ENCODE measurements at places on chromosomes 16 and 17.

- DNase-seq, result no peak
Measured at GRCh38 chr17:44191369-44191768, 4.6 kb downstream of the TMUB2 start.

DNA sequence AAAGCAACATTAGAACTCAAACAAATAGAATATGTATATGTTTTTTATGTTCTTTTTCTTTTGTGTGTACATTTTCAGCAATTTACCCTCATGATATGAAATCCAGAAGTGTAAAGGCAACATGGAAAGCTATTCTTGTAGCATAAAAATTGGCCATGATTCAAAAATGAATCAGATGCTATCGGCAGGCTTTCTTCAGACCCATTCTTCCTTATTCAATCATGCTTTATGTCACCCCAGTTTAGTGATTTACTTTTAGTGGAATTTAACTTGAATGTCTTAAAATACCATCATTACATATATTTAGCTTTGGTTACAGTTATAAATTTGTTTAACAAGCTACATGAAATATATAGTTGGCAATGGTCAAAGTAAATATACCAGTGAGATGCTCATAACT is 21.4 kb upstream of the SMIM36 start:
- no peak for DNase-seq

- no peak for DNase-seq
Measured at GRCh38 chr17:34750004-34750403, 170.6 kb downstream of the TMEM132E start.

DNA sequence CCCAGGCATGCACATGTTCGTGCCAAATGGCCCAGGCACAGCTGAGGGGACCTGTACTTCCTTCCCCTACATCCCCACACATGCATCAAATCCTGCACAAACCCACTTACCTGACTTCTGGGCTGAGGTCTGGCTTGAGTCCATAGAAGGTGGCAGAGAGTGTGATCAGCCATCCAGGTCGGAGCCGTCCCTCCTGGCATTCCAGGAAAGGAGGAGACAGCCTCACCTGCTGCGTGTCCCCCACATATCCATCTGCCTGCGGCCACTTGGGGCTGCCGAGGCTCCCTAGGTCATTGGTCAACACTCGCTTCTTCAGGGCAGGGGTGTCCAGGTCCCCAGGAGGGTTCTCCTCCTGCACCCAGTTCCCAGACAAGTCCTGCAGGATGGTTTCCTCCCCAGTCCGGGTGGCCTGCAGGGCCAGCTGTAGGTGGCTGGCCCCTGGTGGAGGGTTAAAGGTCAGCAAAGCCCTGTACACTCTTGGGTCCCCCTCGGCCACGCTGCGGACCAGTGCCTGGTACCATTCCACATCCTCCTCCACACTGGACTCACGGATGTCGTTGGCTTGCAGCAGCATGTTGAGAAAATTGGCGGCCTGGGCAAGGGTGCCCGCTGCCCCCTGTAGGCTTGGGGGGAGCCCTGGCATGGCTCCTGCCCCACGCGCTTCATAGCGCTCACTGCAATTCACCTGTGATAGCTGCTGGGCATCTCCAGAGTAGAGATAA is 709 bp downstream of the GPR179 start:
- DNase-seq, result no peak

- no peak for DNase-seq
Measured at GRCh38 chr17:82756166-82756565, 4.3 kb downstream of the TBCD start.

DNA sequence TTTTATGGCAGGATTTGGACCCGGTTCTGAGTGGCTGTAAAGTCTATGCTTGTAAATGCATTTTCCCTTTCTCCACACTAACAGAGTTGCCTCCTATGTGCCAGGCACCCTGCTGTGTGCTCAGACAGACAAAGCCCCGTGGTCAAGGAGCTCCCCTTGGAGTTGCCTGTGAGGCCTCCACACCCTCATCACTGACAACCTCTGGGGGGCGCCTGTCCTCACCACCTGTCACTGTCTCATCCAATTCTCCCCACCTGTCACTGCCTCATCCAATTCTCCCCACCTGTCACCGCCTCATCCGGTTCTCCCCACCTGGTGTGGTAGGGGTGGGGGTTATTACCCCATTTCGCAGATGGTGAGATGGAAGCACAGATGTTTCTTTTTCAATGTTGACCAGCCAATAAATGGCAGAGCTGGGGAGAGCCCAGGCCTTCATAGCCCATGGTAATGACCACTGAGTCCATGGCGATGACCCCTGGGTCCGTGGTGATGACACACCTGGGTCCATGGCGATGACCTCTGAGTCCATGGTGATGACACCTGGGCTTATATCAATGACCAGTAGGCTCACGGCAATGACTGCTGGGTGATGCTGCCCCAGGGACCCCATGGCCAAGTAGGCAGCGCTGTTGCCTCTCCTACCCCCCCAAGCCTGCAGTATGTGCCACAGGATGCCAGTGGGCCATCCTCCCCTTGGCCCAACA is 150.1 kb downstream of the IRF8 start:
- DNase-seq, result no peak

DNA sequence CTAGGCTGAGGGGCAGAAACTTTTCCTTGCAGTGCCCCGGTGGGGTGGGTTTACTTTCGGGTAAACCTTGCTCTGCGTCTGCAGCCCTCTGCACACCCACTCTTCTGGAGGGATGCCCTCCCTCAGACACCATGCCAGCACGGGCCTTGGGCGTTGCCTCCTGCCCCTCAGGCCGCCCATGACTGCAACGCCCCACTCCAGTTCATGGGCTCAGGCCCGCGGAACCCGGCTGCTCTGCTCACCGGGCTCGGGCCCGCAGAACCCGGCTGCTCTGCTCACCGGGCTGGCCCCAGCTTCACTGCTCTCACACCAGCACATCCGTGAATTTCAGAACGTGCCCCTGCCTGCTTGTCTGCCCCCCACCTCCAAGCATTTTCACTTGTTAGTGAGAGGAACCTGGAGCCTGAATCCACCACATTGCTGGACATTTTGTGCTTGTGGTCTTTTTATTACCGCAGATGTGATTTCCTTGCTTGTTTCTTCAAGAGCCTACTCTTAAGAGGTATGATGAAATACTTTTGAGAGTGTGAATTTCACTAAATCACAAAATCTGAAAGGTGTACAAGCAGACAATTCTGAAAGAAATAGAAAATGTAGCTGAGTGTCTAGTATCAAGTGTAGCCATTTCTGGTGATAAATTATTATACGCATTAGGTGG is 130.9 kb downstream of the RPTOR start:
- no peak for DNase-seq

Data from A549 (cell line).